ENCODE measurements at places on chromosomes 11 and 22.
A peak's percentile ranks its signal among the peaks of the same experiment; 100 is the strongest.

- no peak for DNase-seq
Observed at GRCh38 chr11:1544536-1544935, 27.5 kb downstream of the DUSP8 start.

- peak; percentile 88 for DNase-seq
Observed at GRCh38 chr11:119168471-119169281, at the start of gene NLRX1. TSS of gene NLRX1 (plus strand) at chr11:119168725. CDS start at chr11:119171404, 2,679 bp downstream.

DNA sequence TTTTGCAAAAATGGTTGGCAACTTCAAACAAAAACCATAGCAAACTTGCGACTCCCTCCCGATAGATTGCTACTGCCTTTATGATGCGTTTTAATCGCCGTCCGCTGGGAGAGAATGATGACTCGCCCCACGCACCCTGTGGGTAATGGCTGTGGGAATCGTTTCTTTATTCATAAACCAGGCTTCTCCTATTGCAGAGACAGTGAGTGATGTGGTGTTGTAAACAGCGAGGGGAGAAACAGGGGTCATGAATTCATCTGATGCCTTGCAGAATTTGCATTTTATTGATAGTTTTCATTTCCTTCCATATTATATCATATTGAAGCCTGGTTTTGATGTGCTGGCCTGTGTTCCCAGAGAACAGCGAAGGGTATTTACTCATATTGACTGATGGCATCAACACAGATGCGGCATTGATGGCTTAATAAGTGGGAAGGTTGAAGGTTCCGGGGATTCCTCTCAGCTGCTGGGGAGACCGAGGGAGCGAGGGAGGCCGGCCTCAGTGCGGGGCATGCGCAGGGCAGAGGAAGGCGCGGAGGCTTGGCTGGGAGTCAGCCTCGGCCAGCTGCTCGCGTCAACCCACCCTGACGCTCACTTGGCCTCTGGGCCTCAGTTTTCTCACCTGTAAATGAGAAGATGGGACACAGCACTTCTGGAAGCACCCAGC is 41.3 kb downstream of the ARHGAP8 start:
- no peak for DNase-seq

DNA sequence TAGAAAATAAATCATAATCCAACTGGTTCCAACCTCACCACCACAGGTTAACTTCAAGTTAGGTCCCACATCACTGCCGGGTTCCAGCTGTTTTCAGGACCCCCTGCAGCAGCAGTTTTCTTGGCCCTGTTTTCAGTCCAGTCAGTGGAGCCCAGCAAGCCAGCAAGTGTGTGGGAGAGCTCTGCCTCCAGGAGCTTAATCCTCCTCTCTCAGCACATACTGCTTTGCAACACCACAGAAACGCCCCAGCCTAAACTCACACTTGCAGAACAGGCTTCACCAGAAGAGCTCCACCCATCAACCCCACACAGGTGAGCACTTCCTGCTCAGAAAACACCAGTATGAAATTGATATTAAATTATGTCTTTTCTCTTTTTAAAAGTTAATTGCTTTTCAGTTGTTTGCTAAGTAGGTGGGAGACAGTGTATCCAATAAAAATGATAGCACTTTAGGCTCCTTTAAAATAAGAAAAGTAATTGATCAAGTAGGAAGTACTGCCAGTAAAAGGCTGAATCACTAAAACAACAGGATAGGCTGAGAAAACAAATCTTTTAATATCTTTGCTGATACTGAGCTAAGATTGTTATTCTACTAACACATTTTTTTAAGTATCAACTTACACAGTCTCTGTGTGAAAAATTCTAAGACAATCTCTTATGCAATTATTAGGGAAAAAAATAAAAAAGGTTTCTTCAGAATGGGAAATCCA is 81.5 kb upstream of the TP53AIP1 start:
- DNase-seq: peak; percentile 8

GRCh38 chr11:67408437-67409200 is 4.7 kb downstream of the TBC1D10C start:
- no peak for DNase-seq

GRCh38 chr11:119788911-119789560 is 60.0 kb upstream of the NECTIN1 start:
- DNase-seq: no peak

GRCh38 chr11:102322560-102322959 is 5.3 kb downstream of the BIRC3 start:
- peak; percentile 59 for DNase-seq
